Fibroblast of skin of back (primary cell): ENCODE measurements at places on chromosomes 1 and 21.

- DNase-seq, result no peak
Measured at GRCh38 chr1:198560161-198560560, 19.7 kb upstream of the ATP6V1G3 start.

- no peak for DNase-seq
Measured at GRCh38 chr21:41195311-41195710, 27.4 kb downstream of the BACE2 start.

GRCh38 chr1:223401873-223402789 is 8.9 kb downstream of the CCDC185 start:
- peak; percentile 74 for DNase-seq

- peak; percentile 85 for DNase-seq
Measured at GRCh38 chr1:152167835-152168534, 9.0 kb upstream of the RPTN start.

DNA sequence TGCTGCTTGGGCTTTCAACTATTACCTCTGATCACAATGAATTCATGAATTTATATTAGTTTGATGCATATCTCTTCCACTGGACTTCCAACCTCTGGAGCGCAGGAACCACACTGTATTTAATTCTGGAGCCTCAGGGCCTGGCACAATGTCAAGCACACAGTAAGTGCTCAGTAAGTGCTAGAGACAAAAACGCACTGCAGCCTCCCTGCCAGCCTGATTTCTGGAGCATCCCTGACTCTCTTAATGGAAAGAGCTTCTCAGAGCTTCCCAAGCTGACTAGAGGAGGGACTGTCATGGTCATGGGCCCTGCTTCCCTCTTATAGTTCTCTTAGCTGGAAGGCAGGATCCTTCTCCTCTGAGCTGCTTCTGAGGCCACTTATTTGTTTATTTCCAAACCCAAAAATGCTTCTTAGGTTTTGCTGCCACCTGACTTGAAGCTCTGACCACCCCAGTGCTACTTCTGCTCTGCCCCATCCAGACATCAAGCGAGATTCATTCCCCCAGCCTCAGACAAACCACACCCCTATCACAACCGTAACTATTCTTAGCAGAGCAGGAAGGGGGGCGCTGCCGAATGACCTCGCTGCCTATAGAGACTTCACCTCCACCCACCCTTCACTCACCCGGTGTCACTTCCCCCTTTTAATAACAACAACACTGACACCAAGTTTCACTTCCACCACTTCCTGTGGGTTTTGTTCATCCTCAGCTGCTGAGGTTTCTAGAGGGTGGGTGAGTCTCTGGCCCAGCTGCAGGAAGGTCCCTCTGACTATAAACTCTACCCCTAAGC is 33.6 kb downstream of the NUAK2 start:
- peak; percentile 69 for DNase-seq

GRCh38 chr21:33018707-33019465 is 6.8 kb upstream of the OLIG2 start:
- no peak for DNase-seq

DNA sequence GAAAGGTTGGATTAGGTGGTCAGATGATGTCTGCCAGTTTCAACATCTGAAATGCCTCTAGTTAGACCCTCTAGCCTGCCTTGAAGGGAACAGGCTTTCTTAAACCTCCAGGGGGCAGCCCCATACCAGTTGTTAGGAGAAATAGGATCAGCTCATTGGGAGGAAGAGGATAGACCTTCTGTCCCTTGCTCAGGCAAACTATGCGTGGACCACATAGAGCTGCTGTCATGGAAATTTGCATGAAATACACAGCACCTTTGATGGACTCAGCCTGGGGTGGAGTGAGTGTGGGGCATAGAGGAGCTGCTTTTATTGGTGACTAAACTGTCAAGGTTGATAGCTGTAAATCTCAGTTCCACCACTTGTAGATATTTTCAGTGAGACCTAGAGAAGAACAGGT is 38.4 kb upstream of the SPAG17 start:
- peak; percentile 51 for DNase-seq

DNA sequence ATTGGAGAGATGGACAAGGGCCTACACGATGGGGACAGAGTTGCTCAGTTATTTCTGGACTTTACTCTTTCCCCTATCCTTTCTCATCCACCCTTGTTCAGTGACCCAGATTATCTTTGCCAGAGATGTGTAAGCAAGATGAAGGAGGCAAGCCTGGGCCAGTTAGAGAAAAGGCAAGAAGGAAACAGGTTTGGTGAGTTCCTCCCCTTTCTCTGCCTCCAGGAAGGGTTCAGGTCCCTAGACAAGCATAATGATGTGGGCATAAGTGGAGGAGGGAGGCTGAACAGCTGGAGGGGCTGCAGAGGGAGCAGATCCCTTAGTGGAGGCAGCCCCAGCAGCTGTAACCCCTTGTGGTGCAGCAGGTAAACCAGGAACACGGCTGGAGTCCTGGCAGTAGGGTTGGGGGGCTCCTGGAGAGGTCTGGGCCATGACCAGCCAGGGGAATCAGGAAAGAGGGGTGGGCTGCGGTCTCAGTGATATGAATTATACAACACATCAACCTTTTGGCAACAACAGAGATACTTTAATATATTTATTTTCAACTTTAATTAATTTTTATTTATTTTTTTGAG is 9.2 kb upstream of the CDC42 start:
- no peak for DNase-seq

DNA sequence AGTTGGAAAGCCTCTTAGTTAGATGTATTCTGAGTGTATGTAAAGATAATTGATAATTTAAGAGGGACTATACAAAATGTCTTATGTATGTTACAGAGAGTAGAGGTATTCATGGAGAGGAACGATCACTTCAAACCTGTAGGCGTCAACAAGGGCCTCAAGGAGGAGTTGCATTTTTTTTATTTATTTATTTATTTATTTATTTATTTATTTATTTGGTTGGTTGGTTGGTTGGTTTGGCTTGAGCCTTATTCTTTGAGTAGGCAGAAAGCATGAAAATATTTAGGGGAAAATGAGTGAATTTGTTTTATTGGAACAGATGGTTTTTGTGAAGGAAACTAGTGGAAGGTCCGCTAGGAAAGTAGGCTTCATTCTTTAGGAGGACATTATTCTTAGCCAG is 8.5 kb downstream of the ANGPTL1 start:
- no peak for DNase-seq

DNA sequence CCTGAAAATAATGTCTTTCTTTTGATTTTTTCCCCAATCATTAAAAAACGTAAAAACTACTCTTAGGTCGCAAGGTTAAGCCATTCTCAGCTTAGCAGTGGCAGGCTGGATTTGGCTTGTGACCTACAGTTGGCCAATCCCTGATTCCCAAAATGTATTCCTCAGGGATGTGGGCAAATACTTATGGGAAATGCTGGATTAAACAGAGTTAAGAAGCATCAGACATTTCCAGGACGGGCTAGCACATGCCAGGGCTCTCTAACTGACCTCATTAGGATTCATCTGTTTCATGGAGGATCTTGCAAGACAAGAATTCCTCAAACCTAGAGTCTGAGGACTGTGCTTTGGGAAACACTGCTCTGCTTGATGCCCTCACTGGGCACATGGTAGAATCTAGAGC is 982 bp upstream of the IL24 start:
- DNase-seq, result no peak

GRCh38 chr1:217196616-217197015 is 434.3 kb downstream of the GPATCH2 start:
- DNase-seq, result no peak
